ENCODE measurements at places on chromosomes 2 and 18.

GRCh38 chr2:130877258-130877657, 40.5 kb downstream of the ARHGEF4 start:
- no peak for DNase-seq

- DNase-seq, result no peak
Measured at GRCh38 chr2:144358374-144358964, 161.4 kb downstream of the ZEB2 start.

DNA sequence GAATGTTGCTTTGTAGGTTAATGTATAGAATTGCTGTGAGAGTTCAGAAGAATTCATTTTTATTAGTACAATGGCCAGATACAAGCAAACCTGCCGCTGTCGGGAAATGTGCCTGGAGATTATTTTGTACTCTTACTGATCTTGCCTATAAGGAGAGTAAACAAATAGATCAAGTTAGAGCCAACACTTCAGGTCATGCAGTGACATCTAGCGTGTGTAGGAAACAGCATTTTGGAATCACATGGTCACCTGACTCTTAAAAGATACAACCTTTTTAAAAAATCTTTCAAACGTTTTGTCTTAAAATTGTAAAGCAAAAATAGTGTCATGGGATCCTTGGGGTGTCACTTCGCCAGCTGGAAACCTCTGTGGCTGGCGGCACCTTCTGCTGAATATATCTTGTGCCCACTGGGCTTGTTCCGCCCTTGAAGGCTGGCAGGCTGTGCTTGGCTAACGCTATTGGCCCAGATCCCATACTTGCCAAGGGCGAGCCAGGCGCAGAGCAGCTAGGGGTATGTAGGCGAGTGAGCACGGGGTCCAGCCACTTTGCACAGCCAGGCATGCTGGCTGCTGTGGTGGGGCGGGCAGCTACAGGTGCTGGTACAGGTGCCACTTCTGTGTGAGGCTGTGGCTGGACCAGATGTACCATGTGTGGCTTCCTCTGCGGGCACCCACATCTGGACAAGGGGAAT, 19.5 kb upstream of the RPRM start:
- DNase-seq, result no peak

DNA sequence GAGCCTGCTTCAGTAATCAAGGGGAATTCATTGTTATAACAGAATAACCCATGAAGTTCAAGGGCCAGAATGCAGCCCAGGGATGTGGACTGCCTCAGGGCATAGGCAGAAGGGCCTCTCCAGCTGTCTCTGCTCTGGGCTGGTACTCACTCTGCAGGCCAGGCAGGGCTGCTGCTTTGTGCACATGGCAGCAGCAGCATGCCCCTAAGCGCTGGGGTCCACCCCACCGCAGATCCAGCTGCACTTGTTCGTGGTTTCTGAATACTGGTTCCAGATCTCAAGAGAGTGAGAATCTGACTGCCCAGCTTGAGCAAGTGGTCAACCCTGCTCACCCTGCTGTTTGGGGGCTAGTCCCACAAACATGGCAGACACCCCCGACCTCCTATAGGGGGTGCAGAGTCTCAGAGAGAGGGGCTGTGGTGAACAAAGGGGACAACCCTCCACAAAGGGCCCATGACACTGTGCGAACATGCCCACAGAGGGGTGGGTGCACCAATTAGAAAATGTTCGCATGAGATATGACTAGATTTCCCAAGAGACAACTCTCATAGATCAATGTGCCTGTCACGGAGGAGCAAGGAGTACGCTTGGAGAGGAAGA, 87.3 kb downstream of the ACTR3 start:
- no peak for DNase-seq

DNA sequence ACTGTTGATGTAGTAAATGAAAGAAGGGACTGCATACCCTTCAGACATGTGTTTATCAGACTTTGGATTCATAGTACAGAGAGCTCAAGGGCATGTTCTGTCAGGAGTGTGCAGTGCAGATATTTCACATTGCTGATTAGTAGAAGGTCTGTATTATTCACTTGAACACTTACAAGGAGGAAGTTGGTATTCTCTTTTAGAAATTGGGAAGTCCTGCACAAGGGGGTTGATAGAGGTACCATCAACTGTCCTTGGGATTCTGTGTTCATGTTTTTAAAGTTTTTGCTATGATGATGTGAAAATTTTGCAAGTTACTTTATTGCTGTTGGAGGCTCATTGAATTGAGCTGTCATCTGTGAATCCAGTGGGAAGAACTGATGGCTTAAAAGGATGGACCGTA, 6.7 kb downstream of the PSMD1 start:
- no peak for DNase-seq

DNA sequence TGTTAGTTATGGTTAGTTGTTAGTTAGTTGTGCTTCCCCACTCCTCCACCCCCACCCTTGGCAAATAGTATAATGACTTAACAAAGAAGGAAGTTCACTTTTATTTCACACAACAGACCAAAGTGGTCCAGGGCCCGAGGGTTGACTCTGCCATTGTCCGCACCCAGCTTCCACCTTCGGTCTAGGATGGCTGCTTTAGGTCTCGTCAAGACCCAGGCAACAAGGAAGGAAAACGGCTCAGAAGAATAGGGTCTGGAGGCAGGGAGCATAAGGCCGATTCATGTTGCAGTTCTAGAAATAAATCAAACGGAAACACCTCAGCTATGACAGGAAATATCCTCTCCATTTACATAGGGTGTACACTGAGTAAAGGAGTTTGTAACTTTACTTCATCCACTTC, 206.0 kb upstream of the CXCR4 start:
- no peak for DNase-seq

DNA sequence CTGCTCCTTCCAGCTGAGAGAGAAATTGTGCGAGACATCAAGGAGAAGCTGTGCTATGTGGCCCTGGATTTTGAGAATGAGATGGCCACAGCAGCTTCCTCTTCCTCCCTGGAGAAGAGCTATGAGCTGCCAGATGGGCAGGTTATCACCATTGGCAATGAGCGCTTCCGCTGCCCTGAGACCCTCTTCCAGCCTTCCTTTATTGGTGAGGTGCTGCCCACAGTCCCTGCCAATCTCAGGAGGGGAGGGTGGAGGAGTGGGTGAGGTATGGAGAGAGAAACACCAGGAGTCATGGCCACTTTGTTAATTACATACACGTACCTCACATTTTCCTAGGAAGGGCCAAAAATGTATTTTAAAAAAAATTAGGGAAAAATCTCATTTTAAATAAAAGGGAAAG, 12.0 kb upstream of the DGUOK start:
- DNase-seq, result no peak

- no peak for DNase-seq
Measured at GRCh38 chr2:227447606-227448005, 24.4 kb upstream of the AGFG1 start.

- DNase-seq, result no peak
Measured at GRCh38 chr2:126752876-126753275, 96.9 kb downstream of the GYPC start.

- DNase-seq, result no peak
Measured at GRCh38 chr2:119694470-119694844, 15.5 kb downstream of the TMEM177 start.

GRCh38 chr2:39390216-39390615, 46.9 kb downstream of the MAP4K3 start:
- no peak for DNase-seq

DNA sequence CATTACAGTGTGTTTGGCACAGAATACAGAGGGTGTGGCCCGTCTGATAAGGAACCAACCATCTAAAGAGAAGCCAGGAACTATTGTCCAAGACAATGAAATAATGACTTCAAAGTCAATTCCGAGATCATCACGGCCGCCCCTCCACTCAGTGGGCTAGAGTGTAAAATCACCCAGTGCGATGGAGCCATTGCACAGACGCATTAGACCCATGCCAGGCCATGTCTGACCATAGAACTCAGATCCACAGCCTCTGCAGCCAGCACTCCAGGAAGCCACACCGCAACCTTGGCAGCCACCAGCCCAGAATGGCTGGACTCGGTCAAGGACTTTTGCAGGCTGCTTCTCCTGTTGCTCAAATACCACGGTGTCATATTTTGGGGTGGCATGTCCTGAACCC, 835.7 kb downstream of the DCDC2C start:
- DNase-seq, result no peak

DNA sequence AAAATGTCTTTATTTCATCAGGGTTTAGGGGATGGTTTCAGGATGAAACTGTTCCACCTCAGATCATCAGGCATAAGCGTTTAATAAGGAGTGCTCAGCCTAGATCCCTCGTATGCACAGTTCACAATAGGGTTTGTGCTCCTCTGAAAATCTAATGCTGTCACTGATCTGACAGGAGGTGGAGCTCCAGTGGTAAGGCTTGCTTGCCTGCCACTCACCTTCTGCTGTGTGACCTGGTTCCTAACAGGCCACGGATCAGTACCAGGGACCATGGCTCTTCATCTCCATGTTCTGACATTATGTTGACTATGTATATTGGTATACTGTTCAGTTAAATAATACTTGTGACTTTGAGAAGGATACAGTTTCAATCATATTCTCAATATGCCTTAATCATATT, 41.6 kb downstream of the PPIG start:
- no peak for DNase-seq

DNA sequence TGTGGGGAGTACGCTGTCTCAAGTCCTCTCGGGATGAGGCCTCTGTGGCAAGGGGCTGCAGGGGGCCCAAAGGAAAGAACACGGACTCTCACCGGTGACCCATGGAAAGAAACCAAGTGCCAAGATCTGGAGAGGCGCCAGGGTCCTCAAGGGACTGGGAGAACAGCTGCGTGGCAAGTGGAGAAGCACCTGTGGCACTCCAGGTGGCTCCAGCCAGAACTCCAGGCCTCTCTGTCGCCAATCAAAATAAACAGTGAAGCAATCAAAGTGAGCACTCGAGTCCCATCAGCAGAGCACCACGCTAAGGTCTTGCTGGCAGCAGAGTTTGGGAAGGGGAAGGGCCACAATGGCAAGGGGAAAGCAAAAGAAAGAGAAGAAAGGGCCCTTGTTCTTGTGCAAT, 54.7 kb downstream of the BCL2 start:
- no peak for DNase-seq

- no peak for DNase-seq
Measured at GRCh38 chr18:58098706-58099105, 54.7 kb downstream of the NEDD4L start.

DNA sequence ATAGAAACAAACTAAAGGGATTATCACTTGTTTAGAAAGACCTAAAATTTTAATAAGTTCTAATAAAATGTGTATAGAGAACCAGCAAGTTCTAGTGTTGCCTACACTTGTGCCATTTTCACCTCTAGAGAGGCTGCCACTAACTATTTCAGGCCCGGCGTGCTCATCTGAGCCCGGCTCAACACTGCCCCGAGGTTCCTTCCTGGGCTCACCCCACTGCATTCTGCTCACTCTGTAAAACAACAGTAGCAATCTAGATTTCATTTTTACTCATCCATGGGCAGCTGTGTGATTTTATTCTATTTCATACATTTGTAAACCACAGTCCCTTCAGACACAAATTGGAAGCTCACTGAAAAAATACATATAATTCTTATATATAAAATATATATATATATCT, 253.2 kb downstream of the L3MBTL4 start:
- DNase-seq, result no peak

GRCh38 chr2:69247583-69247982, 139.4 kb downstream of the GFPT1 start:
- no peak for DNase-seq

DNA sequence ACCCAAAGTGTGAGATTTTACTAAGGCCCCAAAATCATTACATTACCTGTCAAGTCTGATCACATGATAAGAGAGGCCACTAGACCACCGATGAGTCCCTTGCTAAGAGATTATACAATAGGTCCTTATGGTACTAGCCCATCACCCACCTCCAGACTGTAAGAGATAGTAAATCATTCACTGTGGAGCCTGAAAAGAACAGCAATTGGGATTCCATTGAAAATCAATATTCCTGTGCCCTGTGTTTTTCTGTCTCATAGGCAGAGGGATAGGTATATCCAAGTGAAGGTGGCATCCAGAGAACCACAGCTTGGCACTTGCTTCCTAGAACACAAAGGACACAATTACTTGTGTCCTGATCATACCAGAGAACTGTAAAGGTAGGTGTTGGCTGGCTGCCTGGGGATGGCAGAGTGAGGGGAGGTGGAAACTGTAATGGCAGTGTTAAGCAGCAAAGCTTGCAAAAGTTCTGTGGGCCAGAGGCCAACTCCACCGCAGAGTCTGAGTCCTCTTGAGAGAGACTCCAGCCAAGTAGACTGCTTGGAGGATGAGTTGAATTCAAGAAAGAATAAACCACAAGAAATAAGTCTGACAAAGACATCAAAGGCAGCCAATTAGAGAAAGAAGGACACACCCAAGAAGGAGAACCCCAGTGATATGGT, 102.0 kb upstream of the PIEZO2 start:
- DNase-seq, result no peak

DNA sequence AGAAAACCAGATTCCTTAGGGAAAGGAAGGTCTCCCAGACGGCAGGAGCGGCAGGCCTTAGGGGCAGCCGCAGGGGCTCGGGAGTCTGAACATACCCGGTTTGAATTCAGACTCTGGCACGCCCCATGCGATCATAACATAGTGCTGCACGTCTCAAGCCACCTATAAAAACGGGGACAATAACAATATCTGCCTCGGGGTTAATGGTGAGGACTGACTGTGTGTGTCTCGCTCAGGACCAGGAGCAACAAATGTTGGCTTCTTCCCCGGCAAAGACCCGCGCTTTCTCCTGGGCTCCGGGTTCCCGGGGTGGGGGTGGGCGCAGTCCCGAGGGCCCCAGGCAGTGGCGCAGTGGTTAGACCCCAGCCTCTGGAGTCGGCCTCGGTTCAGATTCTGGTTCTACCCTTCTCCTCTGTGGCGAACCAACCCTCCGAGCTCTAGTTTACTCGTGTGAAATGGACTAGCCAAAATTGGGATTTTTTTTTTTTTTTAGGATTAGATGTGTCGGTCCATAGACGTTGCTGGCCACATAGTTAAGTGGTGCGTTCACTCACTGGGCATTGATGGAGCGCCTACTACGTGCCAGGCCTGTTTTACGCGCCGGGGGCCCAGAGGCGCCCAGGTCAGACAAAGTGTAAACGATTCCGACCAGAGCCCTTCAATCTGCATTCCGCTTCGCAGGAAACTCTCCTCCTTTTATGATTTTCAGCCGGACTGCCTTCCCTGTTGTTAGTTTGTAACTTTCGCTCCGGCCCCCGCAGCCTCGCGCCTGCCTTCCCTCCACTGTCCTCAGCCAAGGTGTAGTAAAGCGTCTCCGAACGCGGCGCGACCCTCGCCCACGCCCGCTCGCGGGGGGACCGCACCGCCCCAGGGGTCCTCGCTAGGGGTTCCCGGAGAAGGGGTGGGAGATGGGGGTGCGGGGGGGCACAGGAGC, 820 bp upstream of the SH3BP4 start:
- DNase-seq, result no peak

DNA sequence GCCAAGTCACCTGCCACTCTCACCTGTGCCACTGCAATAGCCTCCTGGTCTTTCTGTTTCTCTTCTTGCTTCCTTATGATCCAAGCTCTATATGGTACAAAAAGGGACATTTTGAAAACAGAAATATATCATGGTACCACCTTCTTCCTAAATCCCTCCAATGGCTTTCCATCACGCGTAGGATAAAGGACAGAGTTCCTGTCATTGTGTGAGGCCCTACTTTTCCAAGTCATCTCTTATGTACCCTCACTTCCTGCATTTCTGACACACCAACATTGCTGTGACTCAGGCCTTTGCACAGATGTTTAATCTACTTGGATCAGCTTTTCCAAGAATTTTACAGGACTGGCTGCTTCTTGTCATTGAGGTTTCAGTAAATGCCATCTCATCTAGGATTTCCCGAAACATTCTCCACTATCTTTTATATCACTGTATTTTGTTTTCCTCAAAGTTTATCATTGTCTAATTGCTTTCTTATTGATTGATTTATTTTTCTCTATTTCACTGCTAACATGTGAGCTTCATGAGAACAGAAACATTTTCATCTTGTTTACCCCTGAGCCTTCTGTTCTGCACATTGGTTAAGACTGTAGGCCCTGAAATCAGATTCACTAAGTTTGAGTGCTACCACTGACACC, 426.1 kb upstream of the FANCL start:
- no peak for DNase-seq

Measured in stimulated activated CD8-positive, alpha-beta memory T cell treated with anti-CD3 and anti-CD28 coated beads, Interleukin-2, amount 100 ng/mL, for 48 hours (primary cell).